ENCODE measurements at places on chromosomes 3 and 15.

DNA sequence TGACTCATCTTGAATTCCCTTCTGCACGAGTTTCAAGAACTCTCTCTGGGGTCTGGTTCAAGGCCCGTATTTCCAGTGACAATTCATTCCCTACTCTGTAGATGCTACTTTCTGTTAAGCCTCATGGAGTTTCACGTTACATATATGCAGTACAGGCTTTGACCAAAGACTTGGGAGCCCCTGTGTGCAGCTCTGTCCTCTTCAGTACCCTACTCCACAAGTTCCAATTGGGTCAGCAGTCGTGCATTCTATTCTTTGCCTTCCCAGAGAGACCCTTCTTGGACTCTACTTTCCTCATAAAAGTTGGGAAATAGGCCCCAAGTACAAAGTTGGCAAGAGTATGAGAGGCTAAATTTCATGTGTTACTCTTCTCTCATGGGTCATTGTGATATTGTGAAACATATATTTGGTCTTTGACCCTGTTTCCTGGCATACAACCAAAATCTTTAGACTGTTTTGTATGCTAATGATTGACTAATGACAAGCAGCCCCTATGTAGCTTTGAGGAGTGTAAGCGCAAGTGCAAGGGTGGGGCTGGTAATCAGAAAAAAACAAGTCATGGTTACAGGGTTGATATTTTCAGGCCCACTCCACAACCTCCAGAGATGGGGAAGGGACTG lies 15.0 kb upstream of the CCDC50 start:
- DNase-seq: no peak

DNA sequence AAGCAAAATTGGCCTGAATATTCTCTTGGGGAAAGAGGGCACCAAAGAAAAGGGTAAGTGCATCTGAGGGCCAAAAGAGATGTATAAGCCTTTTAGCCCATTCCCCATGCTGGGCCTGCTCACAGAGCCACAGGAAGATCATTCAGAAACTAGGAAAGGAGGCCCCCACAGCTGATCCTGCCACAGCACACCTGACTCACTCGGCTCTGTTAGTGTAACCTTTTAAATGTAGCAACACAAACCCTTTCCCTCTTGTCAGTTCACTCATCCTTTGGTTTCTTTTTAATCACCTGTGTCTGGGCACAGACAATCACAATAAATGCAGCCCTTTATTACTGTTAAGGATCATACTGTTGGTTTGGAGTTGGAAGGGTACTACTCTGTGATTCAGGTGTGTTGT lies 69.9 kb downstream of the PDCD6IP start:
- no peak for DNase-seq

DNA sequence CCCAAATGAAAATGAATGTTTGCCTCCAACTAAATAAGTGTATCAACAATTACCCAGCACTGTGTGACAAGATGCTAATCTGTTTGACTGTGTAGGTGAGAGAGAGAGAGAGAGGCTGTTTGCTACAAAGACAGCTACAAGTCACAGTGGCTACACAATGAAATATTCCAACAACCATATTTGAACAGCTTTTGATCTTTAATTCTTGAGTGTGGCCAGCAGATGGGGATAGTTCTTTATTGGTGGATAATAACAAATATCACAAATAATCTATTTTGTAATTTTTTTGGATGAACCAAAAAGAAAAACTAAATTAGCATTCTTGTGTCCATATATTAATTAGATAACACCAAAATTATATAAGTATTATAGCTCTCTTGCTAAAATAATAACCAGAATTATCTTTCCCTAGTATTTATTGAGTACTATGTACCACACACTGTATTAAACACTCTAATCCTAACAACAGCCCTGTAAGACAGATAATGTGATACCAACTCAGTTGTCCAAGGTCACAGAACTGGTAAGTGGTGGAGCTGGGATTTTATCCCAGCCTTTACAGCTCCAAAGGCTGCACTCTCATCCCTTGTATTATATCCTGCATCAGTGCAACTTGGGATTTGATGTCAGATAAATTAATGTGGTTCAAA lies 61.9 kb upstream of the C3orf80 start:
- no peak for DNase-seq

DNA sequence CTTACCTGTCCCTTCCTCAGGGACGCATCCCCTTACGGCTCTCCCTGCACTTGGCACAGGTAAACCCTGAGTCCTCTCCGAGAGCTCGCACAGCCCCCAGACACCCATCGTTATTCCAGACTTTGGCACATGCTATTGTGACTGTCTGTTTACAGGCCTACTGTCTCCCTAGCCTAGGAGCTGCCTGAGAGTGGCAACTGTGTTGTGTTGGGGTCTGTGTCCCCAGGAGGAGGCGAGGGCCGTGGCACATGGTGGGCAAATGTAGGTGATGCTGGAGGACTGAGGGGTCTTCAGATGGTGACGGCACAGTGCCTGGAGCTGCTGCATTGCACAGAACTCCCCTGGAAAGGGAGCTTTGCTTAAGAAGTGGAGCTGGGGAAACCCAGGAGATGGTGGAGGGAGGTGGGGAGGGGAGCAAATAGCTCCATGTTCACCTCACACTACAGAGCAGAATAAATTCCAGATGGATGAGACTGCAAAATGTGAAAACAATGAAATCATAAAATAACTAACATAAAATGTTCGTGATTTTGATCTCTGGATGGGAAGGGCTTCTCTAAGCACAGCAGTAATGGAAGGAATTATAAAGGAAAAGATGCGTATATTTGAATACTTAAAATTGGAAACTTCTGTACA lies 96.5 kb downstream of the SMAD6 start:
- DNase-seq: peak; percentile 41

DNA sequence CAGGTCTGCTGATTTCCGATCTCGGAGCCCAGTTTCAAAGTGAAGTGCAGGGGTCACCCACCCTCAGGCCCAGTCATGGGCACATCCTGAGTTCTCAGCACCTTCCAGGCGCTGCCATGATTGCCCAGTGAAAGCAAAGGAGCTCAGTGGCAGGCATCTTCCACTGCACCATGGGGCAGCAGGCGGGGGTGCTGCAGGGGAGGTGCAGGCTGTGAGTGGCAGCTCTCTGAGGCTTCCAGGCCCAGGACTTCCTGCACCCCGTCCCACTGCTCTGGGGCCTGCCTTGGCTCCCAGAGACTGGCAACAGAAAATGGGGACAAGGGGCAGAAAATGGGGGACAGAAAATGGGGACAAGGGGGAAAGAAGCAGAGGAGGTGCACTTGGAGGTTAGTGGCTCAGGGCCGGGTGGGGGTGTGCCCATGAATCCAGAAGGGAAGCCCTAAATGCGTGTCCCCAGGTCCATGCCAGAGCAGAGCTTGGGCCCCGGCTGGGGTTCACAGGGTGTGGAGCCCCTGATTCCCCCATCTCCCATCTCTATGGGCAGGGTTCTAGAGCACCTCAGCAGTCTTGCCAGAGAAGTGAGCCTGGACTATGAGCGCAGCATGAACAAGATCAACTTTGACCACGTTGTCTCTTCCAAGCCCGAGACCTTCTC lies 28.0 kb downstream of the DNAH1 start:
- DNase-seq: no peak

- DNase-seq: no peak
Measured at GRCh38 chr15:31004220-31004733, 12.8 kb upstream of the MTMR10 start.

GRCh38 chr3:1179146-1179545 lies 86.3 kb downstream of the CNTN6 start:
- no peak for DNase-seq

GRCh38 chr3:99911433-99911832 lies 93.8 kb downstream of the CMSS1 start:
- DNase-seq: no peak

- no peak for DNase-seq
Measured at GRCh38 chr3:171770689-171771620, 39.3 kb downstream of the PLD1 start.

DNA sequence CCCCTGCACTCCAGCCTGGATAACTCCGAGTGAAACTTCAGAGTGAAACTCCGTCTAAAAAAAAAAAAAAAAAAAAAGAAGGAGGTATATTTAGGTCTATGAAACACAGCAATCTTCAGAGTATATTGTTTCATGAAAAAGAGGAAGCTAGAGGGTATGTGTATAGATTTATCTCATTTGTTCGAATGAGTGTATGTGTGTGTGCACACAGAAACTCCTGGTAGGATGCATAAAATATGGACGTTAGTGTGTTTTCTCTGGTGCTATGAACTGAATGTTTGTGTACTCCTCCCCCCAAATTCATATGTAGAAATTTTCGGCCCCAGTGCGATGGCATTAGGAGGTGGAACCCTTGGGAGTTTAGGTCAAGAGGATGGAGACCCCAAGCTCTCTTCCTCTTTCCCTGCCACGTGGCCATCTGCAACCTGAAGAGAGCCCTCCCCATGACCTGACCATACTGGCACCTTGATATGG lies 98.6 kb upstream of the KLF13 start:
- DNase-seq: no peak

- DNase-seq: no peak
Measured at GRCh38 chr3:28295898-28296490, 52.5 kb upstream of the ZCWPW2 start.

GRCh38 chr15:35622641-35623340 lies 76.8 kb upstream of the DPH6 start:
- DNase-seq: no peak

DNA sequence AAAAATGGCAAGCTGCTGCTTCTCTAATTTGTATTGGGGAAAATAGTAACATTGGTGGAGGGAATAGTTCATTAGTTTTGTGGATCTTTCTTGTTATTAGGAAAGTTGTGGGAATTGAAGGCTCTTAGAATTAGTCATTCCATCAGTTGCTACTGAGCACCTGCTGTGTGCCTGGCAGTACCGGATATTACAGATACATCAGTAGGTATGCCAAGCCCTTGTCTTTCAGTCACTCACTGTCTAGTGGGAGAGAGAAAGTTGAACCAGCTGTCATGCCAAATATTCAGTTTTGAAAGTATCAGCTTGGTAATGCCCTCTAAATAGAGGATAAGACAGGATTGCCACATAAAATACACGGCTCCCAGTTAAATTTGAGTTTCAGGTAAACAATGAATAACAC lies 32.5 kb downstream of the IGSF10 start:
- DNase-seq: no peak

DNA sequence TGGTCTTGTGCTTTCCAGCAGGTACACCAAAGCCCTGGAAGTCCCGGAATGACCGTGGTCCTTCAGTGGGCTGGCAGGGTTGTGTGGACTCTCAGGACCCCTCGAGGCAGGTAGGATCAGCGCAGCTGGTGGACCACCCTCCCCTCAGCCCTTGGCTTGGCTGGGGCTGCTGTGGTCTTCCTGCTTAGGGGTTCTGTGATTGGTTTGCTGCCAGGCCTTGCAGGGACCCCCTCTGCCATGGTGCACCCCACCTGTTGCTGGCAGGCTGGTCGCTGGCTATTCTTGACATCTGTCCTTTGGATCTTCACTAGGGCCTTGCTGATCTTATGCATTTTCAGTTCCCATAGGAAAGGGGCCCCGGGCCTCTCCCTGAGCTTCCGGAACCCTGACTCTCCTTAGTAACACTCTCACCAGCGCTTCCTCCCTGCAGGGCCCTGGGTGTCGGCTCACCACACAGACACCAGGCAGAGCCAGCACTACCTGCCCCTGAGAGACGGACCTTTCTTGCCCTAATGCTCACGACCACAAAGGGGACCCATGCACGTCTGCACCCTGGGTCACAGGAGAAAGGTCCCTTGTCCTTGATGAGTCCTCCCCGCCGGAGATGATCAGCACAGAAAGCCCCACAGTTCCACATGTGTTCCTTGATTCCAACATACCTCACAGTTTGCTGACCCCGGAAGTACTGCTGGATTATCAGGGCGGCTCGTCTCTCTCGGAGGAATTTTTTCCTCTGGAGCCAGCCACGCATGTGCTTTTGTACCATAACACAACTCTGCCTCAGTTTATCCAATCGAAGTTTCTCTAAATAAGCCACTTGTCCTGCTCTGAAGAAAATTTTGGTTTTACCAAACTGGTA lies 51.7 kb downstream of the MYO5C start:
- no peak for DNase-seq

GRCh38 chr3:77303955-77304699 lies 264.2 kb downstream of the ROBO2 start:
- DNase-seq: no peak

- no peak for DNase-seq
Measured at GRCh38 chr3:194494951-194495374, 8.2 kb upstream of the ATP13A3 start.

GRCh38 chr3:126979046-126979628 lies 3.8 kb upstream of the PLXNA1 start:
- no peak for DNase-seq

DNA sequence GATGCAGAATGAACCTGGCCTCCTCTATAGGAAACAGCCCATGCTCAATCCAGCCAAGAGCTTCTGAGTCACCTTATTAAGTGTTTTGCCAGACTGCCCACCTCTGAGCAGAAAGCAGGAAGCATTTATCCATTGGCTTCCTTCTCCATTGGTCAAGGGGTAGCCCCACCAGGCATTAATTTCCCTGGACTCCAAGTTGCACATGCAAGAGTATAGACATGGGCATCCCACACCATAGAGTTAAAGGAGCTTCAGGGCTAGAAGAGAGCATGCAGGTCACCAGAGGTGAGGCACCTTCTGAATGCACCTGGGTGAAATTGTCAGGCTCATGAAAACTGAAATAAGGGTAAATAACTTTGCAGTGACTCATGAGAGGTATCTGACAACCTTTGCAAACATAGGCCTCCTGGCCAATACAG lies 230.8 kb upstream of the STAC start:
- no peak for DNase-seq

All from GM04504 (cell line).